ENCODE measurements at places on chromosomes 7 and 10.

DNA sequence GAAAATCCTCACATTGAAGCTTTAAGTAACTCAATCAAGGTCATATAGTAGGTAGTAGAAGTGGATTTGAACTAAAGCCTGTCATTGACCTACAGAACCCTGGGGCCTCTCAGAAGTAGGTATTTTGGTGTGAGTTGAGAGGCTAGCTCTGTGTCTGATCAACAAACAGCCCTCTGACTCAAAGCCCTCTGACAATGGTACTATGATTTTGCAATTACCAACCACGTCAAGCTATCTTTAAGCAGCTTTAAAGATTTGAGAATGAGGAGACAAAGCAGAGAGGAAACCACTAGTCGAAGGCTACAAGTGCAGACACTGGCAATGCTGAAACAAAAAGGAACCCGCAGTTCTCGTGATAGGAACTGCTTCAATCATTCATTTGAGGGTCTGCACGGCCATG lies 19.0 kb upstream of the PDE1C start:
- no peak for DNase-seq

DNA sequence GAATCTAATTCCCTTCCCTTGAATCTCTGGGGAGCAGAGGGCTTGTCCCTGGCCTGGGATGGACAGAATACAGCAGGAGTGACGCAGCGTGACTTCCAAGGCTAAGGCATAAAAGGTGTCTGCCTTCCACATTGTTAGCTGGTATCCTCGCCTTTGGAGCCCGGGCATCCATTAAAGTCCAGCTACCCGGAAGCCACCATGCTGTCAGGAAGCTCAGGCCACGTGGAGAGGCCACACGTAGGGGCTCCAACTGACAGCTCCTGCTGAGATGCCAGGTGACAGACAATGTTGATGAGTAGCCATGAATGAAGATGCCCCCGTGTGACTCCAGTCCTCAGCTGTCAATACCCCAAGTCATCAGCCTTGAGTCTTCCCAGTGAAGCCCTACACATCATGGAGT lies 99.9 kb downstream of the OAT start:
- no peak for DNase-seq

DNA sequence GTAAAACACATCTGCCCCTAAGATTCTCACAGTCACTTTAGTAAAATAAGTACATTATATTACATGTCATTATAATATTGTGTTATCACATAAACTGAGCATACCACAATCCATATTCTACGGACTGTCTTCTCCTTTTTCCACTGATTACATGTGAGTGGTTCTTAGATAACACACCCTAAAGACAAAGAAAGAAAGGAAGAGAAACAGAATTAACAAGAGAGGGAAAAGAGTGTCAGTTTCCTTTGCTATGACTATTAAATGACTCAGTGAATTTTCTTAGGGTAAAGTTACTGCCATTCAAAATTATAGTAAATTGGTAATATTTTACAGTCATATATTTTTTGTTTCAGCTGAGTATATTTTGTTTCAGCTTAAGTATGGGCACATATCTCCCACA lies 268.3 kb downstream of the TWIST1 start:
- no peak for DNase-seq

GRCh38 chr7:146701166-146701565 lies 584.6 kb downstream of the CNTNAP2 start:
- DNase-seq, result no peak

GRCh38 chr10:114685456-114685855 lies 27.4 kb upstream of the ABLIM1 start:
- DNase-seq, result no peak

- DNase-seq, result no peak
These were observed 49.6 kb downstream of the EXOC6 start for GRCh38 chr10:92897916-92898315.

- no peak for DNase-seq
These were observed 383.1 kb upstream of the STEAP1 start for GRCh38 chr7:89771003-89771636.

DNA sequence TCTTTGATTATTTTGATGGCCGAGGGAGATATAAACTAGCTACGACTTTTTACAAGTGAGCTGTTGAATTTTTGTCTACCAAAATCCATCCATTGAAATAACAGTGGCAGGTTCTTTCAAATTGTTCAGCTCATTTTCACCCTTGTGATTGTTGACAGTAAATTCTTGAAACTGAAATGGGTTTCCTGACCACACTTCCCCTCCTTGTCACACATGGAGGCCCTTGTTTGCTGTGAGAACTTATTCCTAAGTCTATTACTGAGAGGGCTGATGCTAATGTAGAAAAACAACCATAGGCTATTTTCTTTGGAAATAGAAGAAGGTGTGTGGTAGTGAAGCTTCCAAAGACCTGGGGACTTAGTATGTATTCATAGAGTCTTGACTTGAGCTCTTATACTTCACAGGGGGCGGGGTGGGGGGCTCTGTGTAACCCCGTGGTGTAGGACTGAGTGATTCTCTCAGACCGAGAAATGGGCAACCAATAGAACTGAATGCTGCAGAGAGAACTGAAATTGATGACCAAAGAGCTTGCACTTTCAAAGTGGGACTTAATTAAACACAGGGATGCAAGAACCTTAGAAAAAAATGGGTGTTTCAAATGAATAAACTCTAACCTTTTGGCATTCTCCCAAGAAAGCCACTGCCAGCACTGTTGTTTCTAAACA lies 718.9 kb downstream of the CCSER2 start:
- DNase-seq, result no peak

DNA sequence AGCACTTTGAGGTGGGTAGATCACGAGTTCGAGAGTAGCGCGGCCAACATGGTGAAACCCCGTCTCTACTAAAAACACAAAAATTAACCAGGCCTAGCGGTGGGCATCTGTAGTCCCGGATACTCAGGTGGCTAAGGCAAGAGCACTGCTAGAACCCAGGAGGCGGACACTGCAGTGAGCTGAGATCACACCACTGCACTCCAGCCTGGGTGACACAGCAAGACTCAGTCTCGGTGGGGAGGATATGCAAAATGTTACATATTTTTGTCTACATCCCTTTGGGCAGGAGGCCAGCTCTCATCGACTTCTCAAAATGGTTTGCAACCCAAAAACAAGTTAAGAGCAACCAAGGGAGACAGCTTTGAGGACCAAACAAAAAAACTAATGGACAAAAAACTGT lies 8.2 kb downstream of the ATE1 start:
- no peak for DNase-seq

DNA sequence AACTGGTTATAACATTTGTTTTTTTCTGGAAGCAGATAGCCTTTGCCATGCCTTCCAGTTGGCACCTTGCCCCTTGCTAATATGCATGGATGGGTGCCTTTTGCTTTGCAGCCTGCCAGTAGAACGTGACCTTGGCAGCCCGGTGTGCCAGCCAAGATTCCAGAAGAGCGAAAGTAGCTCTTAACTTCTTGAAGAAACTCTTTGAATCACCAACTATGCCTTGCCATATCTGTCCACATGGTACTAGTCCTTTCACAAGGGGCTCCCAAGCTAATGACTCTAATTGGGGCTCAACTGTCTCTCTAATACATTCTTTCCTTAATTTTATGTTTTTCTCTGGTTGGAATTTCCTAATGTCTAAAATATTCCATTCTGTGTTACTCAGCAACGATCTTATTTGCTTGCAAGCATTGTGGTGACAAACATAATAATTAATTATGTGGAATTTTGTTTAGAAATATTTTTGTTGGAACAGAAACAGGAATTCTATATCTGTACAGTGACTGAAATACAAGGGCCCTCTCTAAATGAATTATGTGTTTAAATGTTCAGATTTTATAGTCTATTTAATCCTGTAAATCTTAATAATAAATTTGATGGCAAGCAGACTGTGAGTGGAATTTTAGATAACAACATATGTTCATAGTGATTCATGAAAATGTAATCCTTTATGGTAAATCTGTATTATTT lies 45.8 kb downstream of the HDAC9 start:
- no peak for DNase-seq

GRCh38 chr10:7159928-7160327 lies 250.9 kb downstream of the SFMBT2 start:
- DNase-seq, result no peak

- no peak for DNase-seq
These were observed 288.3 kb downstream of the ADARB2 start for GRCh38 chr10:1449021-1449420.

GRCh38 chr10:15344876-15345285 lies 26.2 kb downstream of the FAM171A1 start:
- no peak for DNase-seq

DNA sequence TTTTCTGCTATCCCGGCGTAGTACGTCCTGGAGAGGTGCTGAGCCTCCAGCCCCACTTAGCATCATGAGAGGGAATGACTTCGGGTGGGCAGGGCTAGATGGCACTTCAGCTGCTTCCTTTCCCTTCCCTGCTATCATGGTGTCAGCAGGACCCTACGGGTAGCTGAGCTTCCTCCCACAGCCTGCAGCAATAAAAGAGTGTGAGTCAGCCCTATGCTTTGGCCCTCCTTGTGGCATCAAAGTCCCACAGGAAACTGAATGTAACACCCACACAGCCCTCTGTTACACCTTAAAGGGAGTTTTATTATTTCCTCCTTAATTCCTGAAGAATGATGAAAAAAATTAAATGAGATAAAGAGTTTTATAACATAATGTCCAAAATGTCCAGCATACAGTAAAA lies 458.1 kb downstream of the RPS24 start:
- DNase-seq, result no peak

- no peak for DNase-seq
These were observed 165.4 kb upstream of the MTPN start for GRCh38 chr7:136142583-136142982.

DNA sequence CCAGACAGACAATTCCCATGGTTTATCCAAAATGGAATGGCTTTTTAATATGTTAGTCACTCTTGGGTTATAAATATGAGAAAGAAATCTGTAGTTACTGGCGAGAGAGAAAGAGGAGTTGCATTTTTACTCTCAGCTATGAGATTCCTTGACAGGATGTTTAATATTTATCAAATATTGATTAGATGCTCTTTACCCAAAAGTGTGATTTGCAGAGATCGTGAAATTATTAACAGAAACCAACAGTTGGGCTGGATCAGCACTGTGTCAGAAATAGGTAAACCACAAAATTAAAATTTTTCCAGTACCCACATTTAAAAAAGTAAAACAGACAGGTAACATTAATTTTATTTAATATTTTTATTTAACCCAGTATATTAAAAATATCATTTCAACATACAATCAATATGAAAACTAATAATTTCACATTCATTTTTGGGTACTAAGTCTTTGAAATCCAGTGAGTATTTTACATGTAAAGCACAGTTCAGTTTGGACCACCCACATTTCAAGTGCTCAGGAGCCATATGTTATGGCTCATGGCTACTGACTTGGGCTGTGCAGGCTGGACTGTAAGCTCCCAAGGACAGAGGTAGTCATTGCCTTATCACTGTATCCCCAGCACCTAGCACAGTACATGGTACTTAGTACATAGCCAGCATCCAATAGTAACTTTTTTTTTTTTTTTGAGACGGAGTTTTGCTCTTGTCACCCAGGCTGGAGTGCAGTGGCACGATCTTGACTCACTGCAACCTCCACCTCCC lies 42.5 kb downstream of the KLHDC10 start:
- DNase-seq, result no peak

DNA sequence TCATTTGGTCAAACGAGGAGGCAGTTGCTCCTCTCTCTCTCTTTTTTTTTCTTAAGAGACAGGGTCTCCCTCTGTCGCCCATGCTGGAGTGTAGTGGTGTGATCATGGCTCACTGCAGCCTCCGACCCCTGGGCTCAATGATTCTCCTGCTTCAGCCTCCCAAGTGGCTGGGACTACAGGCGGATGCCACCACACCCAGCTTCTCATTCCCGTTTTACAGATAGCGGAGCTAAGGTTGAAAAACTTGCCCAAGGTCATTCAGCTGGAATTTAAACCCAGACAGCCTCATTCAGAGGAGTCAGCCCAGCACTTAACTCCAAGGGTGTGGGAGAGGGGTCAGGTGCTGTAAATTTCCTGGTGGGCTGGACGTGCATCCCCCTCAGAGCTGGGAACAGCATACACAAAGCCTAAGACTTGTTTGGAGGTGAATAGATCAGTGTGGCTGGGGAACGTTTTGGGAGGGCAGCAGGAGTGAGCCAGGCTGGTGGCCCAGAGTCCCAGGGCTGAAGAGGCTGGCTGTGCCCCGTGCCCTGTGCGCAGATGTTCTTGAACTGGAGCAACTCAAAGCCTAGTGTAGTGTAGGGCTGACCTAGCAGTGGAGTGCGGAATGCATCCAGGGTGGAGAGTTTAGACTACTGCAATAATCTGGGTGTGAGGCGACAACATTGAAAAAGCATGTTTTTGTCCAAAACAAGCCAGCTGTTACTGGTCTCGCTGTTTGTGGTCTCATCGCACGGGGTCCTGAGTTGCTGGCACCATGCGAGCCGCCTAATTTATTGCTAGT lies 2.3 kb downstream of the HTRA1 start:
- DNase-seq, result no peak

GRCh38 chr7:93232673-93233018 lies 480 bp downstream of the VPS50 start:
- DNase-seq, result no peak

DNA sequence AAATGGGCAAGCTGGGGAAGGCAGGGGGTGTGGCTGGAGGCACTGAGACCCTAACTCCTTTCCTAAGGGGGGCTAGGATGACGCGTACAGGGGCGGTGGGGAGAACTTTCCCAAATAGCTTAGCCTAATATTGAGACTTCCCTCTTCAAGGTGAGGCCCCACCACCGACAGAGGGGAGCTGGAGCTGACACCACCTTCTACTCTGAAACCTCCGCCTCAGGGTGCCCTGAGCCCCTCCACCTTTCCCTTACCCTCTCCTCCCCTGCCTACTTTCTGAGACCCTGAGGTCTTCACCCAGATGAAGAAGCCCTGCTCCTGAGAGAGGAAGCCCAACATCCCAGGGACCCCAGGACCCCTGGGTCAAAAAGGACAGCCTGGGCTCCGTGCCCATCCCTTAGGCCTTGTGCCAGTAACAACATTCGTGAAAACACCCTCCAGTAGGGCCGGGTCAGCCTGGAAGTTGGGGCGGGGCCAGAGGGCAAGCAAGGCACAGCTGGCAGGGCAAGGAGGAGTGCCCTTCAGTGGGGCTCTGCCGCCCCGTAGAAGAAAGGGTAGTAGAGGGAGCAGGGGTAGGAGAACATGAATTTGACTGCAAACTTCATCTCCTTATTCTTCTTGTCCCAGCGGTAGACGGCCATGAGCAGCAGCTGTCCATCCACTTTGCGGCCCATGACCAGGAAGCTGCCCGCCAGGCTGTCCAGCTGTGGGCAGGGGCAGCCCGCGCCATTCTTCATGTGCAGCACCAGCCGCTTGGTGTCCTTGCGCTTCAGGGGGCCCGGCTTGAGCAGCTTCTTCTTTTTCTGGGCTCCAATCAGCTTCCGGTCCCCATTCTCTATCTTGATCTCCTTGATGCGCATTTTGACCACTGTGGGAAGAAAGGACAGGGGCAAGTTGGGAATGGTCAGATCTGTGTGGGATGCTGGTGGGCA lies 4.5 kb downstream of the SFRP5 start:
- no peak for DNase-seq

DNA sequence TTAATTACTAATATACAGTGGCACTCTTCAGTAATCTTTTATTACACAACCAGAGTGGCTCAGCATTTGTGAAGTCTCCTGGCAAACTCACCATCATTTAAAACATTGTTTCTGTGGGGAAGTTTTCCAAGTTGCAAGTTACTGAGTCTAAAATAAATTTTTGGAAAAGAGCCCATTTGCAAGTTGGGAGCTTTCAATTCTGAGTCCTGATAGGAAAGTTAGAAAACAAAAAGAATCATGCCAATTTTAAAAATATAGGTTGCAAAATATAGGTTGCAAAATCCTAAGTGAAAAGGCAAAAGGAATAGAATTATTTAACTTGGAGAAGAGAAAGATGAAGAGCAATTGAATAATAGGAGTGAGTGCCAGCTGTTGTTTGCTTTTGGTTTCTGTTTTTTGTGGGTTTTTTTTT lies 378.8 kb upstream of the C7orf33 start:
- no peak for DNase-seq

Data from activated T-cell treated with anti-CD3 and anti-CD28 coated beads, Interleukin-2, amount 50 U/mL, for 72 hours (primary cell).